ENCODE measurements at places on chromosomes 16 and 17.

GRCh38 chr16:73354434-73354833 lies 306.5 kb upstream of the ZFHX3 start:
- no peak for DNase-seq

- DNase-seq, result peak; percentile 93
Observed at GRCh38 chr17:8222630-8223355, 12.4 kb upstream of the AURKB start.

DNA sequence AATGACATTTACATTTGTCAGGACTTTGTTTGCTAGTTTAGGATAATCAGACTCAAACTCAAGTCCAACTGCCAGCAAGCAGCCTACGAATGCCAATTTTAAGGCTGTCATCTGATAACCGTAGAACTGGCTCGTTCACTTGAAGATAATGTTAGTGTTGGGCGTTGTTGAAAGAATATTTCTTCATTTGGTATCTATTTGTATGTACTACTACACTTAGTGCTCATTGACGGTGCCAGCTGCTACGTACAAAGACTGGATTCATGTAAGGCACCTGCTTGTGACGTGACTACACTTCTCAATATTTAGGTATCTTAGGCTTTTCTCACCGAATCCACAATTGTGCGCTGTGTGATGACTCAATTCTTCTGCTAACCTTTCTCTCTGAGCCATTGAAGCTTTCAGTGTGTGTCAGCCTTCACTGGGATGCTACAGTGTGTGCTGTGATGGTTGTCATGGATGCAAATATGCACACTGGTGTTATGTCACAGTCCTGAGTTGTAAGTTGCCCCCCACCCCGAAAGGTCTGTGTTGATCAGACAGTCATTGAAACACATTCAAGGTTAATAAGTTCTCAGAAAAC lies 5.7 kb downstream of the ATP2C2 start:
- no peak for DNase-seq

GRCh38 chr16:47667956-47668355 lies 206.8 kb downstream of the PHKB start:
- DNase-seq, result no peak

DNA sequence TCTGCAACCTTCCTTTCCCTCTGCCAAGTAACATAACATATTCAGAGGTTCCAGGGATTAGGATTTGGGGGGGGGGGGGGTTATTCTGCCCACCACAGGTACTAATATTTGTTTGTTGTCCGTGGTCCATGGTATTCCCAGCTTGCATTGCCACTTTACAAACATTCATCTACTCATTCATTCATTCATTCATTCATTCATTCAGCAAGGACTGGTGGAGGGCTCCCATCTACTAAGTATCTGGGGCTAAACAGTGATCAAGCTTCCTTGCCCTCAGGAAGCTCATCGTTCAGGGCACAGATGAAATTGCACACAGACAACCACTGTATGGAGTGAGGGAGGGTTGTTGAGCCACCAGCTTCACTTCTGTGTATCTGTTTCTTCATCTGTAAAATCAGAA lies 45.8 kb upstream of the NDRG4 start:
- no peak for DNase-seq
